Cortex of kidney (tissue), 1 donor: ENCODE measurements at places on chromosomes 3 and 15.

DNA sequence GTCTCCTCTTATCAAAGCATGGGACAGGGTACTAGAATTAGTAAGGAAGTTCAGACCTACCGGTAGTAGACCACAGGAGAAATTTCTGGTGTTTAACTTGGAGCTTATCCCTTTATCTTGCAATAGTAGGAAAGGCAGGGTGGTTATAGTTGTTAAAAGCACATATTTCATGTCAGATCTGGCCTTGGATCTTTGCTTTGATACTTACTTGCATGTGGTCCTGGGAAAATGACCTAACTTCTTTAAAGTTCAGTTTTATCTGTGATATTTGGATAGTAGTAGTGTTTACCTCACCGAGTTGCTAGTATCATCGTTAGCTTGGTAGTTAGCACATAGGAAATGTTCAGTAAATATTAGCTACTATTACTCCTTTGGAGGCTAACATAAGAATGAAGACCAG lies 15.4 kb downstream of the EXOG start:
- no peak for DNase-seq

DNA sequence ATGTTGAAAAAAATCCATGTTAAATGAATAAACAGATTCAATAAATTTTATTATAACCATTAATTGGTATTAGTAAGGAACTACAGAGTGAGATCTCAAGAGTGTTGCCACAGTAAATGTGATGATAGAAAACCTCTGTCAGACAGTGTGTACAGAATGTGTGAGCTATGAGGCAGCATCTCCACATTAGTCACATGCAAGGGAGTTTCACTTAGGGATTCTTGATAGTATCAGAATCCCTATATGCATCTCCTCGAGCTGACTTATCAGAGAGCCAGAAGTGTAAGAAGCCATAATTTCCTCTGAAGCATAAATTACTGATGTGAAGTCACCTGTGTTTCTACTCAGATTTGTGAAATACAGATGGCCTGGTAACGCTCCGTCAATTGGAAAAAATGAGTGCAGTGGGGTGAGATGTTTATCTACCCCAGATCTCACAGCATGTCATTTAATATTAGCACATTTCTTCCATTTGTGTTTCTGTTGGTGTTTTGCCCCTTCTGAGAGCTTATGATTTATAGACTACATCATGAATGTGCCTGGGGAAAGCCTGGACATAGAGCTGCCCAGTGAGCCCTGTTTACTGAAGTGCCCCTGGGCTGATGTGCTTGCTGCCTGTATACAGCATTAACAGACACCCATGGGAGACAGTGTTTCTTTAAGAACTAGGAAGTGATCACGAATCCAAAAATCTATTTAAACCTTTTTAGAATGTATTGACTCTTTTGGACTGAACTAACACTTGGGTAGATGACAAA lies 262.4 kb downstream of the CPNE4 start:
- no peak for DNase-seq

GRCh38 chr3:36318621-36319200 lies 61.6 kb upstream of the STAC start:
- no peak for DNase-seq

- no peak for DNase-seq
Measured at GRCh38 chr3:177571271-177571943, 374.1 kb upstream of the TBL1XR1 start.

- DNase-seq = no peak
Measured at GRCh38 chr3:141333836-141334626, 34.3 kb upstream of the ZBTB38 start.

GRCh38 chr3:71016178-71016845 lies 567.2 kb downstream of the FOXP1 start:
- DNase-seq = no peak

GRCh38 chr3:195209847-195210265 lies 61.1 kb downstream of the XXYLT1 start:
- DNase-seq = no peak

DNA sequence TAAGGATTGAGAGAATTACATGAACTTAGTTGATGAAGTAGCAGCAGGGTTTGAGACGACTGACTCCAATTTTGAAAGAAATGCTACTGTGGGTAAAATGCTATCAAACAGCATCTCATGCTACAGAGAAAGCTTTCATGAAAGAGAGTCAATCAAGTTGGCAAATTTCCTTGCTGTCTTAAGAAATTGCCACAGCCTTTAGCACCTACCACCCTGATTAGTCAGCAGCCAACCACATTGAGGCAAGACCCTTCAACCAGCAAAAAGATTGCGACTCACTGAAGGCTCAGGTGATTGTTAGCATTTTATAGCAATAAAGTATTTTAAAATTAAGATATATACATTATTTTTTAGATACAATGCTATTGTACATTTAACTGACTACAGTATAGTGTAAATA lies 80.9 kb downstream of the RAP2B start:
- DNase-seq = no peak

DNA sequence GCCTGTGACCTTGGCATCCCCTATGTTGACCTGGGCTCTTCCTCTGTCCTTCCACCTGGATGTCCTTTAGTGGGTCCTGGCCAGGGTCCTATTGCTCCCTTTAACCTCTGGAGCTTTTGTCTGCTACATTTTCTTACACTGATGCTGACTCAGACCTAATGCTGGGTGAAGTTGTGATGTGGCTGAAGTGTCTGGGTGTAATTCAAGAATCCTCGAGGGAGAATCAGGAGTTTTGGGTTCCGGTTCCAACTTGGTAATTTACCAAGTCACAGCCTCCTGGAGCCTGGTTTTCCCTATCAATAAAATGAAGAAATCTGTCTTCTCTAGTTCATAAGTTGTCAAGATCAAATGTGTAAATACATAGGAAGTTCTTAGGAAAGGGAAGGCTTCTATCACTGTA lies 25.6 kb downstream of the CEP19 start:
- DNase-seq = no peak

- no peak for DNase-seq
Measured at GRCh38 chr3:98743071-98743470, 20.1 kb upstream of the ST3GAL6 start.

- no peak for DNase-seq
Measured at GRCh38 chr3:20458994-20459716, 273.1 kb upstream of the SGO1 start.

- no peak for DNase-seq
Measured at GRCh38 chr3:140148824-140149390, 213.9 kb downstream of the CLSTN2 start.

DNA sequence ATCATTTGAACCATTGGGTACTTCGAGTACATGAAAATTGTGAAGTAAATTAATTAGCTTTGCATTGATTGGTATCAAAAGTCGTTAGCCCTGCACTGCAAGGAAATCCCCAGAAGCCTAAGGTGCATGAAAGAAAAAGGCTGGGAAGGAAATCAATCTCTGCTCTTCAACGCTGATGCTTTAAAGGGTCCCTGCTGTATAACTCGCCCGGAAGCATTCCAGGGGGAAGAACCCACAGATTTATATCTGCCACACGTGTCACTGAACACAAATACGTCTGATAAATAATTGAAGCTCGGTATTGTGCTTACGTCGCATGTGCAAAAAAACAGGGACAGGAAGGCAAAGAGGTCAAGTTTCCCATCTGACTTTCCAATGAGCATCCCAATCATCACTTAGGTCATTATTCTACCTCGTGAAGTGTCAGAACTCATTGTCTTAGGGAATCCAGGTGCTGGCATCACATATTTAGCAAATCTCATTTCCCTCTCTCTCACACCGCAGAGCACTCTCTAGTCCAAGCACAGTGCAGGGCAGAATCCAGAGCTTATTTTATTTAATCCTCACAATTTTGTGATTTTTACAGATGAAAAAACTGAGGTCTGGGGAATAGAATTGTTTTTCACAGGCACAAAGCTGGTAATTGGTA lies 804.4 kb upstream of the CFAP20DC start:
- DNase-seq = no peak

DNA sequence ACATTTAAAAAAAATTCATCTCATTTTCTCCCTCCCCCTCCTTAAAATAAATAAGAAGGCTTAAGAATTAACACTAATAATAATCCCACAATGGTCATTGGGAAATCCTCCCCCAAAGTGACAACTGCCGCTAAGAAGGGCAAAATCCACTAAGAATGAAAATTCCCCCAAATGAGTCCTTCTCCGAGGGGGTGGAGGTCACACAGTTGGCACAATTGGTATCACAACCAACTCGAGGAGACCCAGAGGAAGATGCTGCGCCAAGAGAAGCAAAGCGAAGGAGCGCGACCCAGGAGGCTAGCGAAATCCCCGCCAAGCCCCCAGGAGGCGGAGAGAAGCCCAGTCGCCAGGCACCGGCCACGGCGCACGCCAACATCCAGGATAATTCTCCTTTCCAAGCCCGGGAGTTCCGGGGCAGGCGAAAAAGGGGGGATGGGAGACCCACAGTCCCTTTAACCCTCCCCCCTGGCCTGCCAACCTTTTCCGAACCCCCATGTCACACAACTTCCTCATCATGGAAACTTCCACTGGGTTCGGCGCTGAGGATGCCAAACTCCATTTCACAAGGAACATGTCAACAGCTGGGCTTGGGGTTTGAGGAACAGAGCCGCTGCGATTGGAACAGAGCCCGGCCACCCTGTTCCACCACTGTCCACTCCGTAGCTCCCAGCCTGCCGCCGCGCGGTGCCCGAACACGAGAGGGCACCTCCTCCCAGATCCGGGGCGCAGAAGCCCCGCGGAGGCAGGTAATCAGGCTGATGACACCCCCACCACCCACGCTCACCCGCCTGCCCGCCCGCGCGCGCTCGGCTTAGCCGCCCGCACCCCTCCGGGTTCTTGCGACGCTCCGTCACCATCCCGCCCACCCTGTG lies 668 bp downstream of the THRB start:
- DNase-seq = no peak

DNA sequence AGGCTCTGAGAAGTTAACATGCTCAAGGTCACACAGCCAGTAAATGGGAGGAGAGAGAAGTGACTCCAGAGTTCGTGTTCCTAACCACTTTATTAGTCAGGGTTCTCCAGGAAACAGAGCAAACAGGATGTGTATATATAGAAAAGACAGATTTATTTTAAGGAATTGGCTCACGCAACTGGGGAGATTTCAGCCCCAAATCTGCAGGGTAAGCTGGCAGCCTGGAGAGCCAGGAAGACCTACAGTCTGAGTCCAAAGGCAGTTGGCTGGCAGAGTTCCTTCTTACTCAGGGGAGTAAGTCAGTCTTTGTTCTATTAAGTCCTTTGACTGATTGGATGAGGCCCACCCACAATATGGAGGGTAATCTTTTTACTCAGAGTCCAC lies 118.2 kb upstream of the PROK2 start:
- DNase-seq = no peak

DNA sequence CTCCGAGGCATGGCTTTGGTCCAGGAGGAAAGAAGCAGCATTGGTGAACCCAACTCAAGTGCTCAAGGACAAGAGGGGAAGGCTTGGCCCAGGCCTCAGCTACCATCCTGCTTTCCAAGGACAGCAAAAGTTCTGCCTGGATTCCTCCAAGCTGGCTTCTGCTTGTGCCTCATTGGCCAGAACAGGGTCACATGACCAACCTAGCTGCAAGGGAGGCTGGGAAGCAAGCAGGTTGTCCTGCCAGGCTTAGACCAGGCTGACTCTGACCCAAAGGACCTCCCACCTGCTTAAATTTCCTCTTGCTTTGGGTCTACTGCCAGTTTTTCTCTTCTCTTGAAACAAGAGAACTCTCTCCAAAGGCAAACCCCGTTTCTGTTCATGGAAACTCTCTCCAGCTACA lies 70.7 kb downstream of the RPN1 start:
- no peak for DNase-seq

DNA sequence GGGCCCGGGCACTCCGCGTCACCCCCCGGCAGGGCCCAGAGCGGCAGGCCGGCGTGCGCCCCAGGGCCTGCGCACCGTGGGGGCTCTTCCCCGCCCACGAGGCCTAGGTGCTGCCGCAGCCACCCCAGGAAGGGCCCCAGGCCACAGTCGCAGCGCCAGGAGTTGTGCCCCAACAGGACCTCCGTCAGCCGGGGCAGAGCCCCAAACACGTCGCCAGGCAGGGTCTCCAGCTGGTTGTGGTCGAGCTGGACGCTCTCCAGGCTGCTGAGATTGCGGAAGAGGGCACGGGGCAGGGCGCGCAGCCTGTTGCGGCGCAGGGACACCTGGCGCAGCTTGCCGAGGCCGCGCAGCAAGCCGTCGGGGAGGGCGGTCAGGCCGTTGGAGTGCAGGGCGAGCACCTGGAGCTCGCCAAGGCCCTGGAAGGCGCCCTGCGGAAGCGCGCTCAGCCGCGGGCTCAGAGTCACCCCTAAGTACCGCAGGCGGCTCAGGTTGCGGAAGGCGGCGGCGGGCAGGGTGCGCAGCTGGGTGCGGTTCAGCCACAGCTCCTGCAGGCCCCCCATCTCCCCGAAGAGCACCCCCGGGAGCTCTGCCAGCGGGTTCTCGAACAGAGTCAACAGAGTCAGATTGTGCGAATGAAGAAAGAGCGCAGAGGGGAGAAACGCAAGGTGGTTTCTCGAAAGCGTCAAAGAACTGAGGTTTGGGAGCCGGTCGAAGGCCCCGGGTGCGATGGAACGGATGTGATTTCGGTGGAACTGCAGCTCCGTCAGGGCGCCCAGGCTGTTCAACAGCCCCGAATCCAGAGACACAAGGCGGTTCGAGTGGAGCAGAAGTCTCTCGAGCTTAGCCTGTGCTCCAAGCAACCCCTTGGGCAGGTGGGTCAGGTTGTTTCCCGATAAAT lies 2.0 kb downstream of the GP5 start:
- no peak for DNase-seq

- no peak for DNase-seq
Measured at GRCh38 chr3:171269542-171269941, 190.7 kb downstream of the TNIK start.

DNA sequence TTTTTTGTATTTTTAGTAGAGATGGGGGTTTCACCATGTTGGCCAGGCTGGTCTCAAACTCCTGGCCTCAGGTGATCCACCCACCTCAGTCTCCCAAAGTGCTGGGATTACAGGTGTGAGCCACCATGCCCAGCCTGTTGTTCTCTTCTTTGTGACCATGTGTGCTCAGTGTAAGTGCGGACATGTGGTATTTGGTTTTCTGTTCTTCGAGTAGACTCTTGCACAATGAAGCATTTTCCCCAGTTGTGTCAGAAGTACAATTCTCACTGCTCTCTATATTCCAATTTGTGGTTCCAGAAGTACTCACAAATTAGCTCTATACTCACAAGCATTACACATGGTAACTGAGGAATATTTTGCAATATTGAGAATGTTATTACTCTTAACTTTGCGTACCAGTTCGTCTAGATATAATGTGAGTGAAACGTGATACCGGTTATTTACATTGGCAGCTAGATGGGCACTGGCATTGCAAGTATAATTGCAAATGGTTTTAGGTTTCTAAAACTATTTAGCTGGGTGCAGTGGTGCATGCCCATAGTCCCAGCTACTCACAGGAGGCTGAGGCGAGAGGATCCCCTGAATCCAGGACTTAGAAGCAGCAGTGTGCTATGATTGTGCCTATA lies 34.2 kb upstream of the MTMR14 start:
- no peak for DNase-seq
